ENCODE measurements at places on chromosomes 5 and 9.

DNA sequence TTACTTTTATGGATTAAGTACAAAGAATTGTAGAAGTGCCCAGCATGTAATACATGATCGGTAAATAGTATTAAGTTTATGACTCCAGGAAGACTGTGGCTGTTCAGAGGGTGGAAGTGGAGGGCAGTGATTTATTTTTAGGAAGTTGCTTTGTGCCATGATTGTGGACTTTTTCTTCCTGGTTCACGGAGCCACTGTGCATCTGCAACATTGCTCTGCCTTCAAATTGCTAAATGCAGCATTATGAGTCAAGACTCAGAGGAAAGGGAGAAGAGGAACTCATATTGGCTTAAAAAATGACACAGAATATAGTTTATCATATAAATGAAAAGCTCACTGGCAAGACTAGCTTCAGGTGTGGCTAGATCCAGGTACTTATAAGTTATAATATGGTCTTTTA lies 301.5 kb downstream of the KCTD16 start:
- no peak for ATAC-seq

GRCh38 chr5:112742424-112742823 lies 4.7 kb downstream of the APC start:
- no peak for ATAC-seq

DNA sequence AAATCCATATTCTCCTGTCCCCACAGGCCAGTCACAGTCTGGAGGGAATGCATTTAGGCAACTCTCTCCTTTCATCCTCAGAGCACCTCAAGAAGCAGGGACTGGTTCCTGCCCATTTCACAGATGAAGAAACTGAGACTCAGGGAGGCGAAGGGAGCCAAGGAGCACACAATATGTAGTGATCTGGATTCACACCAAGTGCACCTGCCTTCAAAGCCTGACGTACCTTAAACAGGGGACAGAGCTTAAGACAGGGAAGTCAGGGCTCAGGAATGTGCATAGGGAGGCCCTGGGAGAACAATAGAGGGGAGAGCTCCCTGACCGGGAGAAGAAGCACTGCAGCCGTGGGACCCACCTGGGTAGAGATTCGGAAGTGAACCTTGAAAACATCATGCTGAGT lies 83.0 kb downstream of the GABBR2 start:
- no peak for ATAC-seq

DNA sequence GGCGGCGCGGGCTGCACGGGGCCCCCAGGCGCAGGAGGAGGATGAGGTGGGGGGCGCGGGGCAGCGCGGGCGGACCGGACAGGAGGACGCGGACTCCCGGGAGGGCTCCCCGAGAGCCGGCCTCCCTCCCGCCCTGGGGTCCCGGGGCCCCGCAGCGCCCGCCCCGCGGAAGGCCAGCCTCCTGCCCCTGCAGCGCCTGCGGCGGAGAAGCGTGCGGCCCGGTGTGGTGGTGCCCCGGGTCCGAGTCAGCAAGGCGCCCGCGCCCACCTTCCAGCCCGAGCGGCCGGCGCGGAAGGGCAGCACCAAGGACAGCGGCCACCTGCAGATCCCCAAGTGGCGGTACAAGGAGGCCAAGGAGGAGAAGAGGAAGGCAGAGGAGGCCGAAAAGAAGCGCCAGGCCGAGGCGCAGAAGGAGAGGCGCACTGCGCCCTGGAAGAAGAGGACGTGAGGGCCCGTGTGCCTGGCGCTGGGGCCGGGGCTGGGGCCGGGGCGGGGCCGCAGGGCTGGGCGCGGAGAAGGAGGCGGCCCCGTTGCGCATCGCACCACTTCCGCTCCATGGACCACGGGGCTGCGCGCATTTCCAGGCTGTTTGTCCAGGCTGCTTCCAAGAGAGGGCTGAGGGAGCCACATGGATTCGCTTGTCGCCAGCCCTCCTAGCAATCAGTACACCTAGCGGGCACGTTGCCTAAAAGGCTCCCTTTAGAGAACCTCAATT lies 86.0 kb downstream of the ANKRD33B start:
- ATAC-seq: no peak

GRCh38 chr5:174945853-174946252 lies 221.5 kb downstream of the MSX2 start:
- ATAC-seq: no peak

- ATAC-seq: no peak
Measured at GRCh38 chr9:116160676-116161571, 7.3 kb downstream of the PAPPA start.

- no peak for ATAC-seq
Measured at GRCh38 chr9:95021166-95021886, 294.8 kb downstream of the AOPEP start.

DNA sequence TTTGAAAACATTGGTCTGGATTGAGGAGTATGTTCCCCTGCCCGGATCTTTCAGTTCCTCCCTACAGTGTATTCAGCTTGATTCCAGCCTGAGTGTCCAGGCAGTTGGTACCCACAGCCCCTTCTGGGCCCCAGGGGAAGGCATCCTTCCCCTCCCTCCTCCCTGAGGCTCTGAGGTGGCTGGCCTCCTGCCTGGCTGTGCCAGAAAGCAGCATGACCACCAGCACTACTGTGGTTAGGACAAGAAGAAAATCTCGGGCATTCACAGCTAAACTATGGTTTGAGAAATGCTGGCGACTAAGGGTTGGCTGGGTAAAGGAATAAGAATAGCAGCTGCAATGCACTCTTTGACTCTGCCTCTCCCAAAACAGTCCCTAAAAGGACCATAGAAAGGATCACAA lies 84.6 kb upstream of the LIFR start:
- ATAC-seq: no peak

- ATAC-seq: no peak
Measured at GRCh38 chr9:108217431-108218349, 638.1 kb downstream of the ACTL7B start.

- ATAC-seq: no peak
Measured at GRCh38 chr5:83488271-83488670, 16.7 kb downstream of the VCAN start.

GRCh38 chr5:75756981-75757380 lies 39.7 kb upstream of the POC5 start:
- ATAC-seq: no peak

GRCh38 chr9:135663857-135664256 lies 748 bp downstream of the LCN9 start:
- no peak for ATAC-seq

GRCh38 chr9:89139455-89139854 lies 39.2 kb downstream of the SHC3 start:
- no peak for ATAC-seq

DNA sequence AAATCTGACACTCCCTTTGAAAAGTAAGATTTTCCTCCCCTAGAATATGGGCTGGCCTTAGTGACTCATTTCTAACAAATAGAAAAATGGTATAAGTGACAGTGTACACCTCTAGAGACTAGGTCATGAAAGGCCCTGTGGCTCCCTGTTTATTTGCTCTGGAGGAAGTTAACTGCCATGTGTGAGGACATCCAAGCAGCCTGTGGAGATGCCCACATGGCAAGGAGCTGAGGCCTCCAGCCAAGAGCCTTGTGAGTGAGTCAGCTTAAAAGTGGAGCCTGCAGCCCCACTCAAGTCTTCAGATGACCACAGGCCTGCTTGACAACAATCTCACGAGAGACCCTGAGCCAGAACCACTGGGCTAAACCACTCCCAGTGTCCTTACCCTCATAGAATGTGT lies 128.1 kb upstream of the LHFPL2 start:
- no peak for ATAC-seq

GRCh38 chr5:90530736-90531487 lies 1.5 kb upstream of the LYSMD3 start:
- no peak for ATAC-seq

DNA sequence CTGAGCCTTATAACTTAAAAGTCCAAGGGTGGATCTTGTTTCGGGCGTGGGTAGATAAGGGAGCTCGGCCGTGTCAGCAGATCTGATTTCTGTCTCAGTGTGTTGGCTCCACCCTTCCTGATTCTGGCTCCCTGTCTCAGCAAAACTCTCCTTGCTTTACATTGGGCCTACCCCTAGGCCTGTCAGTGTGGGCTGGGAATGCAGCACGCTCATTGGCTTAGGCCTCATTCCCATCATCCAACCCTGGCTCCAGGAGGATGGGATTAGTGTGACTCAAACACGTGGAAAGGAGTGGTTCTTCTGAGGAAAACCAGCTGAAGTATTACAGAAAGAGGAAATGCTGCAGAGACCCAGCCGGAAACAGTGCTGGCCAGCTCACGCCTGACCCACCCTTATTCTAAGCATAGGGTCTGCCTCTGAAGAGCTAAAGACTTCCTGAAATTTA lies 59.9 kb downstream of the ZFAND5 start:
- ATAC-seq: peak; percentile 57

DNA sequence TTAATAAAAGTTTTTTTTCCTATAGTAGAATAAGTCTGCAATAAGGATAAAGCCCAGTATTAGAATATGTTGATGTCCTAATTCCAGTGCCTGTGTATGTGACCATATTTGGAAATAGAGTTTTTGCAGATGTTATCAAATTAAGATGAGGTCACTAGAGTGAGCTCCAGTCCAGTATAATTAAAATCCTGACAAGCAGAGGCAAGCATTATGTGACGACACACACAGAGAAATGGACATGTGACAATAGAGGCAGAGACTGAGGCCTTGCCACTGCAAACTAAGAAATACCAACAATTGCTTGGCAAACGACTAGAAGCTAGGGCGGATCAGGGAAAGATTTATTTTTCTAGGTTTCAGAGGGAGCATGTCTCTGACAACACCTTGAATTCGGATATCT lies 216.4 kb upstream of the CYLC2 start:
- no peak for ATAC-seq

DNA sequence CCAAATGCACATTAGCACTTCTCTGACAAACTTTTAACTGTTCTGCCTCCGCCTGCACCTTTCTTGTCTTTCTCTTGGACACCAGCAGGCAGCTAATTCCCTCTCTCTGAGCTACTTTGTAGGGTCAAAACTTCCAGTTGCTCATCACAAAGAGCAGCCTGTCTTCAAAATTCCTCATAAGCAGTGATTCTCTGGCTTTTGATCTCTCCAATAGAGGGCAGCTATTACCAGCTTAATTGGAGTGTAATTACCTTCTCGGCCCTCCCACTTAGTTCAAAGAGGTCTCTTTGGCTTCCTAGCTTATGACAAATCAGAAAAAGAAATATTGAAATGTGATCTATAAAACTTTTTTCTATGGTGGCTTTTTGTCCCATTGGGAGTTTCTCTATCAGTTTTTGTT lies 43.6 kb upstream of the RAD23B start:
- no peak for ATAC-seq

GRCh38 chr5:54176066-54176830 lies 134.1 kb downstream of the ARL15 start:
- no peak for ATAC-seq

DNA sequence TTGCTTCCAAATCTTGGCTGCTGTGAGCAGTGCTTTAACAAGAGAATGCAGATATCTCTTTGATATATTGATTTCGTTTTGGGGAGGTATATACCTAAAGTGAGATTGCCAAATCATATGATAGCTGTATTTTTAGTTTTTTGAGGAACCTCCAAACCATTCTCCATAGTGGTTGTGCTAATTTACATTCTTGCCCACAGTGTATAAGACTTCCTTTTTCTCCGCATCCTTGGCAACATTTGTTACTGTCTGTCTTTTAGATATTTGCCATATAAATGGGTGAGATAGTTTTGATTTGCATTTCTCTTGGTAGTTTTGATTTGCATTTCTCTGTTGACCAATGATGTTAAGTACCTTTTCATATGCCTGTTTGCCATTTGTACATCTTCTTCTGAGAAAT lies 10.0 kb upstream of the PLK2 start:
- no peak for ATAC-seq

DNA sequence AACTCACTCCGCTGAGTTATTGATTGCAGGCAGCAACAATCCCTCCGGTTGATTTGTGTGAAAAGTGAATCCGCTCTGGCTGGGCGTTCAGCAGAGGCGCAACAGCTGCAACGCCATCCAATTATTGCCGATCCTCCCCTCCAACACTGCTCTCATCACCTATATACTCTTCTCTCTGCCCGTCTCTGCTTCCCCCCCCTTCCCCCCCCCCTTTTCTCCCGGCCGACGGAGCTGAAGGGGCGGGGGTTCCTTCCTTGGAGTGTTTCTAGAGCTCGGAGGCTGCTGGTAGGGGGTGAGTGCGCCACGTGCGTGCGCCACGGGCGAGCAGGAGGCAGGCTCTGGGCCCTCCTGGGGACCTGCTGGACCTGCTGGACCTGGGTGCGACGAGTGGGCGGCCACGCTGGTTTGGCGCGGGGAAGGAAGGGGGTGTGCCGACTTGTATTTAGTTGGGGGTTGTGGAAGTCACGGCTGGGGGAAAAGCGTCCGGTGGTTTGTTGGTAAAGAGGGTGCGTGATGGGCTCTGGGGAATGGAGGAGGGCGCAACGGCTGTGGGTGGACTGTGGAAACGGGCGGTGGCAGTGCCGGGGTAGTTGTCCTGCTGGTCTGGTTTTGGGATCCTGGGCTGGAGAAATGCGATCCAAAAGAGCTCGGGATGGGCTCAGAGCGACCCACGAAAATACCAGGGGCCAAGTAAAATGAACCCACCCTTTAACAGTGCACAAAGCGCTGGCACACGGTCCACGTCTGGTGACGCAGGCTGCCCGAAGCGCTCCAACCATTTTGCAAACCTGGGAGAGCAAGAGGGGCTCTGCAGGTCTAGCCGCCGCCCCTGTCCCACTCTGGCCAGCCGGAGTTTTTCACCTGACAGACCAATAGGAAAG lies 6.4 kb upstream of the MEF2C start:
- peak; percentile 25 for ATAC-seq

DNA sequence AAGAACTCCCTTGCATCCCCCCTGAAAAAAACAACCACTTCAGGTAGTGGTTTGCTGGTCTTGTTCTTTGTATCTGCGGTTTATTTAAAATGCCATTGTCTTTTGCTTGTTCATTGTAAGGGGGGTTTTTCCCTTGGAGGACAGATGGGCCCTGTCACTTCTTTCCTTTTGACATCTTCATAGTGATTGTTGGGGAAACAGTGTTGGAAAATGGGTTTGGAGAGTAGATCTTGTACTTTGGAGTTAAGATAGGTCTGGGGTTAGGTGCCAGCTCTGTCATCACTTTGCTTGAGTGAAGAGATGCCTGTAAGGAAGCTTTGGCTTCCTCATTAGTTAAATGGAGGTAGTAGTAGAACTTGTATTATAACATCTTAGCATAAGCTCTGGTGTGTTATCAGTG lies 112.4 kb downstream of the KDM4C start:
- no peak for ATAC-seq

DNA sequence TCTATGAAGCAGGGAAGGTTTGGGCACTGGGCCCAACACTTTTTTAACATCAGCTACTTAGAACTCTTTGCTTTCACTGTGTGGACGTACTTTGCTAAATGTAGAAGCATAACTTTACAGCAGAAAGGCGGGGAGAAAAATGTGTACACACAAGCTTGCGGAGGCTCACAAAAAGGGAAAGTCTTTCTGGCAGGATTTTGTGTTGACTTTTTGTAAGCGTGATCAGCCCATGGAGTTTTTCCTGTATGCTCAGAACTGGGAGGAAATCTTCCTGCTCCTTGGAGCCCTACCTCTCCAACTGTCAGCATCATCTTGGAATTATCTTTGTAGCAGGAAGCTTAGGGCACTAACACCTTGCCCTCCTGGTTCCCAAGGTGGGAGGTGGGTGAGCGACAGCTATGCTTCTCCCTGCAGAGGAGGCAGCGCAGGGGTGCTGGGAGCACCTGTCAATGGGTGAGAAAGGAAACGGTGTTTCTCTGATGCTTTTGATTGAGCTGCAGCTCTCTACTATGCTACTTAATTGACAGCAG lies 321.9 kb downstream of the GADD45G start:
- ATAC-seq: no peak

GRCh38 chr5:106121972-106122605 lies 1548.6 kb downstream of the EFNA5 start:
- ATAC-seq: no peak
